ENCODE measurements at places on chromosomes 13 and 19.

GRCh38 chr13:75769141-75769905 lies 133.2 kb downstream of the LMO7 start:
- no peak for DNase-seq

- no peak for DNase-seq
Measured at GRCh38 chr13:106078191-106078590, 457.3 kb downstream of the EFNB2 start.

- DNase-seq: no peak
Measured at GRCh38 chr19:21109116-21109515, 27.1 kb downstream of the ZNF714 start.

DNA sequence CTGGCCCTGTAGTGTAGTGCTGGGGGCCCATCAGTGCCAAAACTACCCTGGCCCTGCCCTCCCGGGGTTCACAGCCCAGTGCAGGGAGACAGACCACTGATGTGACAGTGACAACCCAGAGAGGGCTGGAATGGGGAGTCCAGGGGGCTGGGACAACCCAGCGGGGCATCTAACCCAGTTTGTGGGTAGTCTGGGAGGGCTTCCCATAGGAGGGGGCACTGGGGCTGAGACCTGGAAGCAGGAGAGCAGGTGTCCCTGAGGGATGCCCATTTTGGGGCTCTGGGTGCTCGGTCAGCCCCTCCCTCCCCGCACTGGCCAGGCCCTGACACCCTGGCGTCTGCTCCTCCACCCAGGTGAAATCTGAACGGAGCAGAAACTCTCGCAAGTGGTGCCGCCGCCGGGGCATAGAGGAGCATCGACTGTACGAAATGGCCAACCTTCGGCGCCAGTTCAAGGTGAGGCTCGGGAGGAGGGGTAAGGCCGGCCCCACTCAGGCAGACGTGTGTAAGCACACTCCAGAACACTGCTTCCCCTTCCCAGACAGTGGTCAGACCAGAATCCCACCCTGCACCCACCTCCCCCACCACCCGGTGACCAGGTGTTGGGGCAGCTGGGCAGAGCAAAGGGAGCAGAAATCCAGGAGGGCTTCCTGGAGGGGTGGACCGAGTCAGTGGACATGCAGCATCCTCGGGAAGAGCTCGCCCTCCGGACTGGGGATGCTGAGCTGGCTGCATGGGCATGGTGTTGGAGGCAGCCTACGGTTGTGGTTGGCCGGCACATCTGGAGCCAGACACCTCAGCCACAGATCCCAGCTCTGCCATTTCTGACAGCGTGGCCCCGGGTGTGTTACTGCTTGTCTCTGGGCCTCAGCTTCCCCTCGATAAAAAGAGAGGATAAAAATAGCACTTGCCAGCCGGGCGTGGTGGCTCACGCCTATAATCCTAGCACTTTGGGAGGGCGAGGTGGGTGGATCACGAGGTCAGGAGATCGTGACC lies 24.4 kb downstream of the DHX34 start:
- DNase-seq: no peak

DNA sequence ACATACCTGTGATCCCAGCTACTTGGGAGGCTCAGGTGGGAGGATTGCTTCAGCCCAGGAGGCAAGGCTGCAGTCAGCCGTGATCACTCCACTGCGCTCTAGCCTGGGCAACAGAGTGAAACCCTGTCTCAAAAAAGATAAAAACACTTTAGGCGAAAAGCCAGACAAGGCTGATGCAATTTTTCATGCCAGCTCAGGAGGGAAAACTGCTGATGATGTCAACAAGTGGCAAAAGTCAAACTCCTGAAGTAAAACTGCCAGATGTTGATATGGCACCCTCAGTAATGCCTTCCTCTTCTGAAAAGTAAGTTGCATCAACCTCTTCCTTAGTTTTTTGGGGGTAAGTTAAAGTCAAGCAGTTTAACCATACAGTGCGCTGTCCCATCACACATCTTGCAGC lies 15.6 kb downstream of the ZNF599 start:
- DNase-seq: no peak

DNA sequence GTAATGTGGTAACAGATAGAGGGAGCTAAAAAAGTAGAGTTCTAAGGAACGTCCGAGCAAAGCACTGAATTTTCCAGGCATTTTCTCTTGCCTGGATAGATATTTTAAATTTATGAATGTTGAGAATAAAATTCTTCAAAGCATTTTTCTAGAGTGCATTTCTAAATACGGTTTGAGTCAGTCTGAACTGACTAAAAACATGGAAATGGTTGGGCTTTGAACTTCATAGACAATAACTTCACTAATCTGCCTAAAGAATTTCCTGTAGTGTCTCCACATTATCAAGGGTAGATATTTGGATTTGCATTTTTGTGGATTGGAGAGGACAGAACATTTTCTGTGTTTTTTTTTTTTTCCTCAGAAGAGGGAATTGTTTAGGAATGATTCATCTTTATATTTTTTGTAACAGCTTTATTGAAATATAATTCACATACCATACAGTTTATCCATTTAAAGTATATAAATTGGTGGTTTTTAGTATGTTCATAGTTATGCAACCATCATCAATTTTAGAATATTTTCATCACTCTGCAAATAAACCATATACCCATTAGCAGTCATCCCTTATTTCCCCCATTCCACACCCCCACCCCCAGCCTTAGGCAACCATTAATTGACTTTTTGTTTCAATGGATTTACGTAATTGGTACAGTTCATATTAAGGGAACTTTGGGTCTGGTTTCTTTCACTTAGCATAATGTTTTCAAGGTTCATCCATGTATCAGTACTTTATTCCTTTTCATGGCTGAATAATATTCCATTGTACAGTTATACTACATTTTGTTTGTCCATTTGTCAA lies 20.7 kb downstream of the GARRE1 start:
- DNase-seq: no peak
